ENCODE measurements at places on chromosomes 12 and 14.

- no peak for DNase-seq
Measured at GRCh38 chr14:64388533-64389285, 556 bp downstream of the MTHFD1 start.

- no peak for DNase-seq
Measured at GRCh38 chr12:71183018-71183417, 25.2 kb upstream of the TSPAN8 start.

DNA sequence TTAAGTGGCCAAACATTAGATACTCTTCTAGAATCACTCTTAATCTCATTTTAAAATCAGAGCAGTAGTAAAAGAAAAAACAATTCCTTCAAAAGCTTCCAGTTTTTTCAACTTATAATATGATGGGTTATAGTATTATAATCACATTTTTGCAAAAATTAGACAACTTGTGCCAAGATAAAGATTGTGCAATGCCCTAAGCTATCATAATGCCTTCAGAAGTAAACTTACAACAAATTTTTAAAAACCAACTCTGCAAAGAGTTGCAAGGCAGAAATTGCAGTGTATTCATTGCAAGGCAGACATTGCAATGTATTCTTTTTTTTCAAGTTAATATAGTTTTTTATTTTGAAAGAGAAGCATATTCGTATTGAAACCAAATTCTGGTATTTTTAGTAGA, 47.2 kb upstream of the KITLG start:
- DNase-seq: no peak

GRCh38 chr14:96683562-96684289, 113.5 kb upstream of the VRK1 start:
- DNase-seq: no peak

GRCh38 chr14:28515571-28515970, 251.0 kb upstream of the FOXG1 start:
- DNase-seq: no peak

DNA sequence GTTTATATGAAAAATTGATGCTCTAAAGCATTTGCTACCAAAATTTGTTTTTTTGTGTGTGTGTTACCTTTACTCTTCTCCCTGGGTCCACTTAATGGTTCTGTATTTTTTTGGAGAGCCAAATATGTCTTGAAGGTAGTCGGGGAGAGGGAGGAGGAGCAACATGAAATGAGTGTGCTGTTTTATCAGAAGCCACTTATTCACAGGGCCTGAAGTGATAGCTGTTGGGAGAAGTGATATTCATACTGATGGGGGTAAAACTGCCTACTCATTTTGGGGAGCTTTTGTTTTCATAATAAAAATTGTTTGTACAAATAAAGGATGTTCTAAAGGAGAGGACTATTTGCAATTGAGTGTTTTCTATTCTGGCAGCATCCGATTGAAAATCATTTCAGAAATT, 29.2 kb downstream of the CRADD start:
- DNase-seq: no peak

GRCh38 chr12:116160231-116160630, 117.3 kb downstream of the MED13L start:
- DNase-seq: no peak

GRCh38 chr12:26646571-26646970, 186.4 kb downstream of the ITPR2 start:
- DNase-seq: no peak

GRCh38 chr12:18955594-18955993, 173.9 kb upstream of the PLEKHA5 start:
- no peak for DNase-seq

DNA sequence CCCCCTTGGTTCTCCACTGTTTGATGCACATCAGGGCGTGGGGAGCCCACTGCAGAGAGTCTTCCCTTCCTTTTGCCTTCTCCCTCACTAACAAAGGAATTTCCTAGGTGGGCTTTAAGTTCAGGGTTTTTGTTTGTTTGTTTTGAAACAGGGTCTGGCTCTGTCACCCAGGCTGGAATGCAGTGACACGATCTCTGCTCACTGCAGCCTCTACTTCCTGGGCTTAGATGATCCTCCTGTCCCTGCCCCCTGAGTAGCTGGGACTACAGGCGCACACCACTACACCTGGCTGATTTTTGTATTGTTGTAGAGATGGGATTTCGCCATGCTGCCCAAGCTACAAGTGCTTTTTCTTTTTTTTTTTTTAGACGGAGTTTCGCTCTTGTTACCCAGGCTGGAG, 33.8 kb downstream of the EP400 start:
- DNase-seq: no peak

- DNase-seq: no peak
Measured at GRCh38 chr12:84911271-84912197, 1.1 kb downstream of the SLC6A15 start.

DNA sequence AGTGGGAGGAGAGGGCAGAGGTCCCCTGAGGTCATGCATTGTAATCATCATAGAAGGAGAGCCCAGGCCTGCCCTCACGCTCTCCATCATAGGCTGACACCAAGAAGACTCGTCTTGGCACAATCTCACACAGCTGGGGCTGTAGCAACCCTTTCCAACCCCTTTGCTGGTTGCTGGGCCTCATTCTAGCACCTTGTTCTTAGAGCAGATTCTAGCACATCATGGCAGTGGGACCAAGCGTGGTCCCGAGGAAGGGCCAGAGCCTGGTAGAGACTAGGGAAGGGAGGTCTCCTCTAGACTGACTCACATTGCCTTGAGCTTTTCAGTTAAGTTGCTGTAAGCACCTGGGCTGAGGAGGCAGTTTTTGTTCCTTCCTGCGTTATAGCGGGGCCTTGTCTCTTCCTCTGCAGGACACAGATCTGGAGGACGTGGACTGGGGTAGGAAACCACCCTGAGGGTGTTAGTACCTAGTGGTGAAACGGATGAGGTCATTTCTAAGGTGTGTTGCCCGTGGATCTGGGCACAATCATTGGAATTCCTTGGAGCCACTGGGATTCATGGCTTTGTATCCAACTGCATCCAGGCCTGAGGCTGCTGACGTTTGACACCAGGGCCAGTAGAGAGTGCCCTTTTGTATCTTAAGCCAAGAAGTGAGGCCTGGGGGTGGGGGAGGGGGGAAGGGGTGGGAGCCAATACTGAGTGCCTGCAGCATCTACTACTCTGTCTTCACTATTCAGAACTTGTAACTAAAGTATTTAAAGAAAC, 19.9 kb downstream of the RPS6KL1 start:
- DNase-seq: no peak

DNA sequence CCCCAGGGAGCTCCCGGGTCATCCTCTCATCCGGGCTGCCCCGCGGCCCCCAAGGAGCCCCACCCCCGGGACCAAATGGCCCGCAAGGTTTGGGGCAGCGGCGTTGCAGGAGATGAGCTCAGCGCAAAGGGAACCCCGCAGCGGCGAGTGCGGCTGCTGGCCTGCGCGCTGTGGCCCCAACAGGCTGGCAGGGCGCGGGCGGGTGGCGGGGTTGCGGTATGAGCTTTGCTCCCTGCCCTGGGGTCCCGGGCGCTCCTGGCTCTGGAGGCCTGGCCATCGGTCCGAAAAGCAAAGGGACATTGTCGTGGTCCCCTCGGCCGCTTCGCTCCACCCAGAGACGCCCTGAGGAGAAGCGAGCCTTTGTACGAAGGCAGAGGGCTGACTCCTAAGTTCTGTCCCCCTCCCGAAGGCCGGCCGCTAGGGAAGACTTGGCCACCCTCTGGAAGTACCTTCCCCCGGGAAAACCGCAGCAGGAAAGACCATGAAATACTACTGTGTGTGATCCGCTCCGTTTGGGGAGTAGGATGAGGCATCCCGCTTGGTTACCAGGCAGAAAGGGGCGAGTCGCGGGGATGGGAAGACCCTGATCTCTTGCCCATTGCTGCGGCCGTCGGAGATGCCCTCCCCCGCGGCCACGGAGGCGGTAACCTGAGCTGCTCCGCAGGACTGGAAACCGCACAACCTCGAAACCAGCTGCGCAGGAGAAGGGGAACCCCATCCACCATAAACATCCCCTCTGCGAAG, 620 bp upstream of the NID2 start:
- DNase-seq: no peak

GRCh38 chr12:105978276-105978675, 160.5 kb downstream of the NUAK1 start:
- no peak for DNase-seq

- DNase-seq: no peak
Measured at GRCh38 chr14:102840771-102841528, 63.7 kb downstream of the TRAF3 start.

- no peak for DNase-seq
Measured at GRCh38 chr12:52066346-52067080, 3.3 kb upstream of the ATG101 start.

DNA sequence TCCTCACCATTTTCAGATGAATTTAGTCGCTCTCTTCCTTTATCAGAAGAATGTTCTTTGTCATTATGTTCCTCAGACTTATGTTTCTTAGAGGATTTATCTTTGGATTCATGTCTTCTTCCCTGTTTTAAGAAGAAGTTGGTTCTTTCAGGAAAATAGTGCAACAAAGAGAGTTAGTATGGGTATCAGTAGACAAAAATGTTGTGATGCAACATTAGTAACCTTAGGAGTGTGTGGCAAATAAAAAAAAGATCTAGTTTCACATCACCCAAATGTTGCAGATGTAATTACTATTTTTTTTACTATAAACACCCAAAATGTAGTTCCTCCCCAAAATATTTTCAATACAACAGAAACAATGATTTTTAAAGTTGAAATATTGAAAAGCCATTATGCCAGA, 7.8 kb downstream of the RSRC2 start:
- DNase-seq: no peak

GRCh38 chr14:52267501-52268278, at the start of gene PTGDR:
TSS of gene PTGDR (plus strand) at chr14:52267698. CDS start at chr14:52267815, 117 bp downstream.
- DNase-seq: peak; percentile 20
